T-helper 22 cell (primary cell): ENCODE measurements at places on chromosomes 4 and X.

GRCh38 chr4:127140306-127140705 is 492.5 kb upstream of the INTU start:
- DNase-seq = no peak

- no peak for DNase-seq
These were observed 1450.6 kb upstream of the IGFBP7 start for GRCh38 chr4:58560736-58561135.

GRCh38 chrX:133947996-133948395 is 37.4 kb downstream of the GPC3 start:
- DNase-seq = no peak

DNA sequence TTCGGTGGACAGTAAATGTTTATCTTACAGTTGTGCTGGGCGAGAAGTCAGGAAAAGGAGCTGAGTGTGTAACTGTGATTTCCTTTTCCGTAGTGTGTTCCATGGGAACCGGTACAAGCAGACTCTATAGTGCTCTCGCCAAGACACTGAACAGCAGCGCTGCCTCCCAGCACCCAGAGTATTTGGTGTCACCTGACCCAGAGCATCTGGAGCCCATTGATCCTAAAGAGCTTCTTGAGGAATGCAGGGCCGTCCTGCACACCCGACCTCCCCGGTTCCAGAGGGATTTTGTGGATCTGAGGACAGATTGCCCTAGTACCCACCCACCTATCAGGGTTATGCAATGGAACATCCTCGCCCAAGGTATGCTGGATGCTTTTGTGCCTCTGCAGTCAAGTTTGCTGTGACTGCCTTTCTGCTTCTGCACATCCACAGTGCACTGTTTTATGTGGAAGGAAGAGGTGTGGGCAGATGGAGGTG is 27.4 kb downstream of the NOCT start:
- no peak for DNase-seq

DNA sequence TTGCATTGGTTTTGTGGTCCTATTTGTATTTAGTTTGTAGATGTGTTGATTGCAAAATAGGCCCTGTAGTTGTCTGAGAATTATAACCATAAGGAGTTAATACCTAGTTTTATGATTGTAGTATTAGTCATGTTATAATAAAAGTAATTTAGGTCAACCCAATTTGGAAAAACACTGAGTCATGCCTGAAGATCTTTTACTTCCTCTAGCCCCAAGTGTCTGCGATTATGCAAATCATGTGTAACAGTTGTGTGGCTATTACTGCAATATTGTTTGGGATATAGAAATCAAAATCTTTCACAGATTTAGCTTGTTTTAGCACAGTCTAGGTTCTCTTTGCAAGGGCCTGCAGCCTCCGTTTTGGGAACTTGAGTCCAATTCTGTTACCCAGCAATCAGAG is 12.6 kb downstream of the SRD5A3 start:
- no peak for DNase-seq

GRCh38 chr4:140903522-140904475 is 147.6 kb upstream of the TBC1D9 start:
- DNase-seq = no peak

DNA sequence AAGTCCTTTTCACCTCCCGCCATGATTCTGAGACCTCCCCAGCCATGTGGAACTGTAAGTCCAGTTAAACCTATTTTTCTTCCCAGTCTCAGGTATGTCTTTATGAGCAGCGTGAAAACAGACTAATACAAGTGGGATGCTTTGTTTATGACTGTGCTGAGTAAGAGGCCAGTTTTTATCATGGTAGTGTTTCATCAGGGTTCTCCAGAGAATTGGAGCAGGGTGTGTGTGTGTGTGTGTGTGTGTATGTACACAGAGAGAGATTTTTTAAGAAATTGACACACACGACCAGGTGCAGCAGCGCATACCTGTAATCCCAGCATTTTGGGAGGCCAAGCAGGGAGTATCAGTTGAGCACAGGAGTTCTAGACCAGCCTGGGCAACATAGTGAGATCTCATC is 34.6 kb upstream of the SLC2A9 start:
- no peak for DNase-seq

DNA sequence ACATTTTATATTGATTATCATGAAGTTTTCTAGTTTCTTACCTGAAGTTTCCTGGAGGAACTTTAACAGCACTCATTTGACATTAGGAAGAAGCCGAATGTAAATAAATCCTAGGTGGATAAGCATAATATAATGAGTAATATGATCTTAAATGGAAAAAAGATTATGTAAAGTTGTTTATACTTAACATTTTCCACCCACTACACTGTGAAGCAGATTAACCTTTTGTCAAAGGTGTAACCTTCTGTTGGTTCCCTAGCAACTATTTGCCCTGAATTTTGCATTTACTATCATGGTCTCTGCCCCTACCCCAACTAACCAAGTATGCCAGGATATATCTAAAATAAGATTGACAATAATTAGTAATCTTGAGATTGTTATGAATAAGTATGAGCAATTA is at the start of gene UGT2A1:
Gene UGT2A1 (minus strand): TSS at position 101 of the 400 bp plus-strand sequence. CDS start 5,603 bp downstream, outside the sequence.
- DNase-seq = no peak

DNA sequence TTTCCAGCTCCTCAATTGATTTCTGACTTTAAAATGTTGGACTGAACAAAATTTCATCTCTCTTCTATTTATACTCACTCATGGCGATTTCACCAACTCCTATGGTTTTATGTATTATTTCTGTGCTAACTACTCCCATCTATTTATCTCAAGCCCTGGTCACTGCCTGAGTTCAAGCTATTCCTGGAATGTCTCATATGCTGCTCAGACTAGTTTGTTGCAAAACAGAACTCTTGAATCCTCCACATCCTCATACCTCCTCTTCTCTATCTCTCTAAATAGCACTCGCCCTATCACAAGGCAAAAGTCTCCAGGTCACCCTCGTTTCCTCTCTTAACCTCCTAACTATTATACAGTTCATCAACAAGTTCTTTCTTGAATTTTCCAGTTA is 19.0 kb upstream of the DDX60 start:
- DNase-seq = no peak

DNA sequence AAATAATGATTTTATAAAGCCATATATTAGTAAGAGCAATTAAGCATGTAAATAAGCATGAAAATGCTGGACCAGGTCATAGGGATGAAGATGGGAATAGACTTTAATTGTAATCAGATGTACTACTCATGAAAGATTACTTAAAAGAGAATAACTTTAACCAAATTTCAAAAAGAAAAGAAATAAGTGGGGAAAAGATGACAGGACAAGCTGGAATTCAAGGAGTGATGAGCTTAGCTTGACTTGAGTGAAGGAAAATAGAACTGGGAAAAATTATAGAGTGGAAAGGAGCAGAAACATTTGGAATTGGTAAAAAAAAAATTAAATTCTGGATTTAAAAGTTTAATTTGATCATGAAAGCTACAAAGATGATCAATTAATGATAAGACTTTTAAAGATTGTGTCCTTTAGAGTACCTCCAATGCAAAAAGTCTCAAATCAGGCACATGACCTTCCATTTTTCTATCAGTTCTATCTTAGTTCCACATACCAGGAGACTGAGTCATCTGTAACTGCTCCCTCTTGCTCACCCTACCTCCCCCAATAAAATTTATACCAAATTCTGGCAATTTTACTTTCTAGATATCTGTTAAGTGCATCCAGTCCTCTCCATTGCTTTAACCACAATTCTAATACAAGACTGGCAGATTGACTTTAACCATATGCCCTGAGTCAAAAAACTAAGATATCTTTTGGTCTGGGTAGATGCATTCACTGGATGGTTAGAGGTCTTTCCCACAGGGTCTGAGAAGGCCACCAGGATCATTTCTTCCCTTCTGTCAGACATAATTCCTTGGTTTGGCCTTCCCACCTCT is 56.4 kb upstream of the SLIT2 start:
- DNase-seq = no peak

GRCh38 chrX:68534691-68535090 is 35.8 kb downstream of the YIPF6 start:
- DNase-seq = no peak

- no peak for DNase-seq
These were observed 72.9 kb upstream of the FABP2 start for GRCh38 chr4:119394826-119395225.

DNA sequence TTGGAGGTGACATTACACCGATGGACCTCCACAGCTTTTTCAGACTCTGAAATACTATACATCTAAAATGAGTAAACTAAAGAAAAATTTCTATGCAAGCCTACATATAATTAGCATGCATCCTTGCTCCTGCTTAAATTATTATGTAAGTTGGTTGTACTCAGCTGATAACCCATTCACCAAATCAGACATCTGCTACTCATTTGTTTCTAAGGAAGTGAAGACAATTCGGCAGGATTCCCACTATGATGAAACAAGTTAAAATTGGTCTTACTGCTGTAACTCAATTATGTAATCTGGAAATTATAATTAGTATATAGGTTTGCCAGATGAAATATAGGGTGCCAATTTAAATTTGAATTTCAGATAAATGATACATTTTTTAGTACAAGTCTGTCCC is 59.5 kb upstream of the FGF13 start:
- DNase-seq = no peak

DNA sequence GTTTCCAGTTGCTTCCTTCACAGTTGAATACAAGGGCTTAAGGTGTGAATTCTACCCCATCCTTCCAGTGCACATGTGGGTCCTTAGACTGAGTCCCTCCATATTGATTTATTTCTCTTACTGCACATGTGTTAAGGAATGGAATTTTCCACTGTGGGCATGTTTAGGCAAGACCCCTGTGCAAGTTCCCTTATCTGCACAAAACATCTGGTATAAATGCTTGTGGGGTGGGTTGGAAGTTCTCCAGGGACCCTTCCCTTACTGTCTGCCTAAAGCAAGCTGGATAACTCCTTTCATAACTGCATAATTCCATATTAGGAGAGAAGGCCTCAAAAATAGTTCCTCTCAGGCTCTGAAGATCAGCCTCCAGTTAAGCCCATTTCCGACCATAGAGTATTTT is 570.9 kb downstream of the ADGRL3 start:
- no peak for DNase-seq

GRCh38 chr4:45865781-45866180 is 258.1 kb downstream of the GABRG1 start:
- DNase-seq = no peak

DNA sequence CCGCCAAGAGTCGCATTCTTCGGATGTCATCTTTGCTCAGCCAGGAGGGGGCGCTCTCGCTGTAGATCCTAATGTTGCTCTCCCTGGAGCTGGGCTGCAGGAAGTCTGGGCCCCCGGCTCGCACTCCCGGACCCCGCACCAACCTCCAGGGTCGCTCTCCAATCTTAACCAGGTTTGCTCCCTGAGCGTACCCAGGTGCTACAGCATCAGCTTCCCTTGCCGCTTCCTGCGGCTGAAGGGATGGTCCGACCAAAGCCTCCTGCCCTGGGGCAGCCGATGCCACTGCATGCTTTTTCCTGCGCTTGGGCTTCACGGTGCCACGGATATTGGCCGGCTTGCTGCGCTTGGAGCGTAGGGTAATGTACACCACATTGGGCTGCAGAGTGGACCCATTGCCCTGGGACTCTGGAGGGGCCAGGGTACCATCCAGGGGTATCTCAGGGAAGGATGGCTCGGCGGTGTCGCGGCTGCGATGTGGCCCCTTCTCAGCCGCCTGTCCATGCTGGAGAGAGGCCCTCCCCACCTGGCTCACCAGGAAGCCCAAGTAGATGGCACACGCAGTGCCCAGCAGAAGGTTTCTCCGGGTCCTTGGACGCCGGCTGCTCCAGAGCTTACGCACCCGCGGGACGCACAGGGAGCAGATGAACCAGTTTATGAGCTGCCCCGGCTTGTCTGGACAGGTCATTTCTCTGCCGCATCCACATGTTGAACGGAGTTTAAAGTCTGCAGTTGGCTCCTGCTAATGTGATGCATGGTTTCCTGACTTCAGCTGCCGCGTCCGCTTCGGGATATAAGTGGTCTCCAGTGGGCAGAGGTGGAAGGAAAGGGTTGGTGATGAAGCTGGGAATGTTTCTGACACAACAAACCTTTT is 1.9 kb downstream of the GASK1B start:
- DNase-seq = no peak

GRCh38 chrX:48466696-48467095 is 3.4 kb downstream of the SLC38A5 start:
- DNase-seq = no peak

GRCh38 chr4:70721747-70722146 is at the start of gene RUFY3:
Gene RUFY3, plus strand, starts transcription at chr4:70721964. Its CDS starts 610 bp downstream, at chr4:70722574.
- DNase-seq = no peak

- DNase-seq = no peak
These were observed 6.8 kb downstream of the PPARGC1A start for GRCh38 chr4:23882976-23883531.

DNA sequence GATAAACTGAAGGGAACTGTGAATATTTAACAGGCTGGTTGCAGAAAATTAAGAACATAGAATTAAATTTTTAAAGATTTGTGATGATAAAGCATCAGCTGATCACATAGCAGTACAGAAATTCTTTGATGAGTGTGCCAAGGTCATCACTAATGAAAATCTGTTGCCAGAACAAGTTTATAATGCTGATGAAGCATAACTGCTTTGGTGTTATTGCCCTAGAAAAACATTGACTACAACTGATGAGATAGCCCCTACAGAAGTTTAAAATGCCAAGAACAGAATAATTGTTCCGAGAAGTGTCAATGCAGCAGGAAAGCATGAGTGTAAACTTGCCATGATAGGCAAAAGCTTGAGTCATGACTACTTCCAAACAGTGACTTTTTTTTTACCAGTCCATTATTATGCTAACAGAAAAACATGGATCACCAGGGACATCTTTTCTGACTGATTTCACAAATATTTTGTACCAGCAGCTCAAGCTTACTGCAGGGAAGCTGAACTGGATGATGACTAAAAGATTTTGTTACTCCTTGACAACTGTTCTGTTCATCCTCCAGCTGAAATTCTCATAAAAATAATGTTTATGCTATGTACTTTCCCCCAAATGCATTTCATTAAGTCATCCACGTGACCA is 1136.6 kb downstream of the FAT4 start:
- no peak for DNase-seq

DNA sequence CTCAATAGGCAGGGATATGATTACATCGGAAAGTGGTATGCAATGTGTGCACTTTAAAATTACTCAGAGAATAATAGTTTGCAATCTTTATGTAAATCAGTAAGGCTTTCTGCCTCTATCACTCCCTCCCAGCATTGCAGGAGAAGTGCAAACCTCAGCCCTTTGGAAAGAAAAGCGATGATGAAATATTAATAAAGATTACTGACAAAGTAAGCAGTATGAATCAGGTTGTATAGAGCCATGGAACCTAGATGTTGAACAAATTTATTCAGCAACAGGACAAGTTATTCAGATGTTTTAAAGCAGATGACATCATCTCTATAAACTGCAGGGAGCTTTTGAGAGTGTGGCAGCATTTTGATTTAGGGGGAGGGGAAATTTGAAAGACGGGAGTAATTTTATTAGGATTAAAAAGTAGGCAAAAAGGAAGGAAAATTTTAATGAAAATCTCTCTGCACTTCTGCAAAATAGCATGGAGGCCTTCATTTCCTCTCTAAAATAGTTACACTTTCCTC is 631.7 kb upstream of the GRIA3 start:
- no peak for DNase-seq

GRCh38 chr4:146638786-146639505 is at the start of gene POU4F2:
Gene POU4F2, plus strand, starts transcription at chr4:146638893. Its CDS starts 248 bp downstream, at chr4:146639141.
- DNase-seq = no peak
